ENCODE measurements at places on chromosomes 4 and X.

- DNase-seq: no peak
Observed at GRCh38 chrX:1477801-1478458, 25.2 kb upstream of the ASMTL start.

- no peak for DNase-seq
Observed at GRCh38 chr4:157795495-157795894, 377.3 kb downstream of the GASK1B start.

DNA sequence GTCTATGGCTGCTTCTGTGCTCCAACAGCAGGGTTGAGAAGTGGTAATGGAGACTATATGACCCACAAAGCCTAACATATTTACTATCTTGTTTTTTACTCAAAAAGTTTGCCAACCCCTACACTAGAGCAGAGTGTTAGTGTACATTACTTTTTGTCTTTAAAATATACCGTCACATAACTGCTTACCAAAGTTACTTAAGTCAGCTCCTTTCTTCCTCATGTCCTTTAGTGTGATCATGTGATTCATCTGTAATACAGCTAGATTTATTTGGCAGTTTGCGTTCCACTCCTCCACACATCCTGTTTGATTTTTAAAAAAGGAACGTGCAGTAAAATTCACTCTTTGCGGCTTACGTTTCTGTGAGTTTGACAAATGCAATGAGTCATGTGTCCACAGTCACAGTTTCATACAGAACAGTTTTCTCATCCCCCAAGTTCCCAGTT, 162.4 kb upstream of the GPRIN3 start:
- DNase-seq: no peak

- no peak for DNase-seq
Observed at GRCh38 chr4:123096038-123096437, 173.6 kb upstream of the NUDT6 start.

GRCh38 chrX:100090931-100091330, 319.1 kb downstream of the PCDH19 start:
- DNase-seq: no peak

GRCh38 chr4:29734343-29735213, 985.6 kb upstream of the PCDH7 start:
- no peak for DNase-seq

DNA sequence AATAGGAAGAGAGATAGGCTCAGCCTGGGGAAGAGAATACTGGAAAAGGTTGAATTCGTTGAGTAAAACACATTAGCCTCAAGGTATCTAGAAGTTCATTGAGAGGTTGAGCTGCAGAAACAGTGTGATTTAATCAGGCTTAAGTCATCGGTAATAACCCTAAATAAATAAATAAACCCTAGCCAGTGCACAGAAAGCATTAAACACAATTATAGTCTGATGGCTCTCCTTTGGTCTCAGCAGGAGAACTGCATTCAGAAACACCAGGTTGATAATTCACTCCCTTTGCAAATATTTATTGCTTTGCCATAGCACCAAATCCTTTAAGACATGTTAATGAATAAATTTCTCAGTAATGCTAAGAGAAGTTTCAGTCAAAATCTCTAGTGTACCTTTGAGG, 9.6 kb downstream of the DCX start:
- no peak for DNase-seq

- no peak for DNase-seq
Observed at GRCh38 chr4:141215030-141215429, 5.7 kb upstream of the ZNF330 start.

DNA sequence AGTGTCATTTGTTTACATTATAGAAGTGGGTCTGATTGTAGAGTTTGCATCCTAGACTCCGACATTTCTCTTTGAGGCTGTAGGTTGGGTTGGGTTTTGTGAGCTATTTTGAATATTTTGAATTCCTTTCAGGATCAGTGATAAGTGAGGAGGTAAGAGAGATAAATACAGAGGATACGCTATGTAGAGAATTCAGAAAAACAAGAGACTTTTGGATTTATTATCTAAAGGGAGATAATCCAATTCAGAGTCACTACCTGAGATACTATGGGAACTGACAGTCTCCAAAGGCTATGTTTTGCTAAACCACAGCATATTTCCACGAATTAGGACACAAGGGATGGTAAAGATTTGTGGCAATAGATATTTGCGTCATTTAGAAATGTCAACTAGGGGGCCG, 16.9 kb upstream of the RAP2C start:
- no peak for DNase-seq

GRCh38 chr4:141999446-142000143, 363.2 kb downstream of the IL15 start:
- DNase-seq: no peak

DNA sequence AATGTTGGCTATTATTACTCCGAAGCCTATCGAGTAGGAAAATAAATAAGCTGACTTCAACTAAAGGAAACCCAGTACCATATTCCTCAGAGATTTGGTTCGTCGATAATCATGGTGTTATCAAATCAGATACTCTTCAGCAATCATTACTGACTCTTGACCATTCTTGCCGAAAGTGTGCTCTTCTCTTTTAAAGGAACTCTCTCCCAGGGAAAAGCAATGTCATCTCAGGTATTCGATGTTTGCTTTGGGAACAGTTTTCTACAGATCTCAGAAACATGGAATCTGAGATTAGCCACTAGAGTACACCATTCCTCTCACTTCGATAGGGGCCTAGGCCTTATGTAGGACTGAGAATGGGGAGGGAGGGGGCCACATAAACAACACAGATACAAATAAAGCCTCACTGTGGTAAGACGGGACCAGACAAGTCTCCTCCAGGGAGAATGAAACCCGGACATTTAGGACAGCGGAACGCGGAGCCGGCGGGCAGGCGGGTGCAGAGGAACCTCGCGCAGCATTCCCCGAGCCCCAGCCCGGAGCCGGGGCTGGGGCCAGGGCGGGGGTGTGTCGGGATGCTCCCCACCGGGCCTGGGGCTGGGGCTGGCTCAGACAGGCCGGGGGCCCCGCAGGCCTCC, 581 bp downstream of the DNAJB14 start:
- DNase-seq: no peak

GRCh38 chrX:150527108-150527507, 41.3 kb upstream of the MTM1 start:
- DNase-seq: no peak

- DNase-seq: peak; percentile 86
Observed at GRCh38 chr4:139665690-139666529, at the start of gene MGST2. Gene MGST2 (plus strand): TSS chr4:139665819. CDS start chr4:139666020, 201 bp downstream.

GRCh38 chr4:183984566-183984965, 79.5 kb downstream of the STOX2 start:
- no peak for DNase-seq

DNA sequence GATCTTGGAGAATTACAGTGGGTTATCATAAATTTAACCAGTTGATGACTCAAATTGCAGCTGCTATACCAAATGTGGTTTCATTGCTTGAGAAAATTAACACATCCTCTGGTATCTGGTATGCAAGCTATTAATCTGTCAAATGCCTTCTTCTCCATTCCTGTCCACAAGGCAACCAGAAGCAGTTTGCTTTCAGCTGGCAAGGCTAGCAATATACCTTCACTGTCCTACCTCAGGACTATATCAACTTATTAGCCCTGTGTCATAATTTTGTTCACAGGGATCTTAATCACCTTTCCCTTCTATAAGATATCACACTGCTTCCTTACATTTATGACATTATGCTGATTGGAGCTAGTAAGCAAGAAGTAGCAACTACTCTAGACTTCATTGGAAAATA, 110.0 kb upstream of the GPC3 start:
- DNase-seq: no peak

GRCh38 chrX:129771266-129771995, 8.3 kb upstream of the SASH3 start:
- no peak for DNase-seq

DNA sequence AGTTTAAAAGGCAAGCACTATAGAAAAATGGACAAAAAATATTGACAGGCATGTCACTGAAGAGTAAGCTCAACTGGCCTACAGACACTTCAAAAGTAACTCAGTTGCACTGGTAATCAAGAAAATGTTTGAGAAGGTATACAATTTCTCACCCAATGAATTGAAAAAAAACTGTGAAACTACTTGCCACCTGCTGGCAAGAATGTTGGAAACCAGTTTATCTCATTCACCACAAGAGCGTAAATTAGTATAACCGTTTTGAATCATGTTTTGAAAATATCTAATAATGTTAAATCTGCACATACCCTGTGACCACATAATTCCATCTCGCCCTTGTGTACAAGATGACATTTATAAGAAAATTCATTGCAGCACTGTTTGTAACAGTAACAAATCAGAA, 31.7 kb downstream of the TXK start:
- DNase-seq: no peak

DNA sequence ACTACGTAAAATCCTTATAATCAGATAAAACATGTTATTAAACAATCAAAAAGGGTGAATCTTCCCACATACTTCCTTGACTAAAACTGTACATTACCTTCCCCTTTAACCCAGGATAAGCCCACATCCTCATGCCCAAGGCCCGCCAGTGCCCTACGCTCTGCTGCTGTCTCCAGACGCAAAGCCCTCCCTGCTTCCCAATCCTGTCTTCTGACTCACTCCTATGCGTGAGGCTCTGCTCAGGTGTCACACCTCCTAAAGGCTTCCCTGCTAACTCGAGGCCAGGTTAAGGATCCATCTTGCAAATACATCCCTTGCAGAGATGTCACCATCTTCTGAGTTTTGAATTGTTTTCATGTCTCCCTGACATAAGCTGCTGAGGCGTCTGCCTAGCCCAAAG, 61.6 kb downstream of the STX18 start:
- no peak for DNase-seq

DNA sequence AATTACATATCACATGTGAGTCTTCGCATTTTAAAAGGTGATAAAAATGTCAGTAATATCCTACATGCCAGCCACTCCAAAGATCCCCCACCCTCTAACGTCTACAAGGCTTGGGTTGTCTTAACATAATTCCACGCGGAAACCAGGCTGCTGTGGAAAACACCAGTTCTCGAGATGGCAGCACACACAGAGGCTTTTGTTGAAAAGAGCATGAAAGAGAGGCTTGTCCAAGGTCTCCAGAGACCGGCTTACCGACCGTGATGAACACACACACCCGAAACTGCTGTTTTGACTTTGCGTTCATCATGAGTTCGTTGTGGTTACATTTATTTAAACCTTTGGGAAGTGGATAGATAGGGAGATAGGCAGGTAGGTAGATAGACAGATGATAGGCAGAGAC, 87.9 kb downstream of the CRLF2 start:
- no peak for DNase-seq

- no peak for DNase-seq
Observed at GRCh38 chr4:56409511-56410090, 22.3 kb upstream of the AASDH start.

DNA sequence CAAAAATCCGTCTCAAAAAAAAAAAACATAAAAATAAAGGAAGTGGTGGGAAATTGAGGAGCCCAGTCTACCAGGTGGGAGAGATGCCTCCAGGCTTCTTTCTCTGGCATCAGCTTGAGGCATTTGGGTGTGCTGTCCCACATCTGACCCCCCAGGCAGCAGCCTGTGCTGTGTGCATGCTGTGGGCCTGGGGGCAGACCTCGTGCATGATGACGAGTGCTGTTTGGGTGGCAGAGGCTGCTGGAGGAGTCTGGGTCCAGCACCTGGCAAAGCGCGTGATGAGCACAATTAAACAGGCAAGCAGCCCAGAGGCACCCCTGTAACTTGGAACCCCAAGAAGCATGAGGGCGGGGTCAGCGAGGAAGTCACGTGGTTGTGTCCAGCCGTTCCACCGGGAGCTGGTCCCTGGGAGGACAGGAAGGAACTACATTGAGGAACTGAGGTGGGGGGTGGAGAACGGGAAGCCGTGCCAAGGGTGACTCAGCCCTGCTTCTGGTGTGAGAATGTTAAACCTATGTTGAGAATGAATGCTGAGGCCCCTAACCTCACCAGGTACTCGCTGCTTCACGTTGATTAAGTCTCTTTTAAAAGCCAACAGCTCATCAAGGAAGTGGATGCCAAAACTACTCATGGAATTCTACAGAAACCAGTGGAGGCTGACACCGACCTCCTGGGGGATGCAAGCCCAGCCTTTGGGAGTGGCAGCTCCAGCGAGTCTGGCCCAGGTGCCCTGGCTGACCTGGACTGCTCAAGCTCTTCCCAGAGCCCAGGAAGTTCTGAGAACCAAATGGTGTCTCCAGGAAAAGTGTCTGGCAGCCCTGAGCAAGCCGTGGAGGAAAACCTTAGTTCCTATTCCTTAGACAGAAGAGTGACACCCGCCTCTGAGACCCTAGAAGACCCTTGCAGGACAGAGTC, 6.1 kb downstream of the TACC3 start:
- peak; percentile 86 for DNase-seq

DNA sequence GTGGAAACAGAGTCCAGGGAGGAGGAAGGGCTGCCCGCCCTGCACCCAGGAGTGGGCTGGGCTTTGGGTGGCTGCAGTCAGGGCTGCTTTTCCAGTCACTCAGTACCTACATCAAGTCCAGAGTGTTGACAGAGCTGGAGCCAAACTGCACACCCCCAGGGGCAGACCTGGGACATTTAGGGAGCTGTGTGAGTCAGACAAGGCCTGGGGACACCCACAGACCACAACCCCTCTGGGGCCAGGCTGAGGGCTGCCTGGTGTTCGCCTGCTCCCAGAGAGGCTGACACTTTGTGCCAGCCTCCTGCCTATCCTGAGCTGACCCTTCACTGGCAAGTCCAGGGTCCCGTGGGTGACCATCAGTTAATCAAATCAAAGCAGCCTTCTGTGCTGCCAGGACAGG, 240.0 kb downstream of the BCOR start:
- no peak for DNase-seq

DNA sequence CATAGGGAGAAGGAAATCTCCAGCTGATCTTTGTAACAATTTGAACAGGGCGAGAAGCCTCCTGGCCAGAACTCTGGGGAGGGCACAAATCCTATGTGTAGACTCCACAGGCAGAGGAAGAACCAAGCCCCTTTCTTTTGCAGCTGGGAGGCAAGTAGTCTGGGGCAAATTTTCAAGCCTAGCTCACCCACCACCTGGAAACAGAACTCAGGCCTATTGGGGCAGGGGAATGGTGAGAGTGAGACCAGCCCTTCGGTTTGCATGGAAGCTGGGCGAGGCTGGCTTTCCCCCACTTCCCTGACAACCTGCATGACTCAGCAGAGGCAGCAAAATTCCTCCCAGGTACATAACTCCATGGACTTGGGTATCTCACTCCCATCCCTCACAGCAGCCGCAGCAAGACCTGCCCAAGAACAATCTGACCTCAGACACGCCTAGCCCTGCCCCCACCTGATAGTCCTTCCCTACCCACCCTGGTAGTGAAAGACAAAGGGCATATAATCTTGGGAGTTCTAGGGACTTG, 138.2 kb downstream of the EMCN start:
- no peak for DNase-seq

- DNase-seq: no peak
Observed at GRCh38 chr4:73731968-73732610, 8.3 kb upstream of the CXCL8 start.

DNA sequence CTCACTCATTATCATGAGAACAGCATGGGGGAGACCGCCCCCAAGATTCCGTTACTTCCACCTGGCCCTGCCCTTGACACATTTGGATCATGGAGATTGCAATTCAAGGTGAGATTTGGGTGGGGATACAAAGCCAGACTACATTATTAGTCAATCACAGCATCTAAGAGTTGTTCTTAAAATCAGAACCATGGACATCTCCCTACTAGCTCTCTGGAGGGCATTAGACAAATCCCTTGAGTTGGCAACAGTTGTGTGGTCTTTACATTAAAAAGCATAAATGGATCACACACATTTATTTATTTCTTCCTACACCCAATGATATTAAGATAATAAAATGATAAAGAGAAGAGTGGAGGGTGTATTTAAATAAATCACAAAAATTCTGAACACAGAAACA, 262.8 kb upstream of the VCX start:
- no peak for DNase-seq

GRCh38 chrX:49960061-49960460, 37.7 kb downstream of the CLCN5 start:
- DNase-seq: no peak

Data from upper lobe of right lung (tissue), 1 donor.